ENCODE measurements at places on chromosomes 13 and 19.
A peak's percentile ranks its signal among the peaks of the same experiment; 100 is the strongest.

- no peak for DNase-seq
Measured at GRCh38 chr19:19315444-19315843, 4.9 kb downstream of the SUGP1 start.

DNA sequence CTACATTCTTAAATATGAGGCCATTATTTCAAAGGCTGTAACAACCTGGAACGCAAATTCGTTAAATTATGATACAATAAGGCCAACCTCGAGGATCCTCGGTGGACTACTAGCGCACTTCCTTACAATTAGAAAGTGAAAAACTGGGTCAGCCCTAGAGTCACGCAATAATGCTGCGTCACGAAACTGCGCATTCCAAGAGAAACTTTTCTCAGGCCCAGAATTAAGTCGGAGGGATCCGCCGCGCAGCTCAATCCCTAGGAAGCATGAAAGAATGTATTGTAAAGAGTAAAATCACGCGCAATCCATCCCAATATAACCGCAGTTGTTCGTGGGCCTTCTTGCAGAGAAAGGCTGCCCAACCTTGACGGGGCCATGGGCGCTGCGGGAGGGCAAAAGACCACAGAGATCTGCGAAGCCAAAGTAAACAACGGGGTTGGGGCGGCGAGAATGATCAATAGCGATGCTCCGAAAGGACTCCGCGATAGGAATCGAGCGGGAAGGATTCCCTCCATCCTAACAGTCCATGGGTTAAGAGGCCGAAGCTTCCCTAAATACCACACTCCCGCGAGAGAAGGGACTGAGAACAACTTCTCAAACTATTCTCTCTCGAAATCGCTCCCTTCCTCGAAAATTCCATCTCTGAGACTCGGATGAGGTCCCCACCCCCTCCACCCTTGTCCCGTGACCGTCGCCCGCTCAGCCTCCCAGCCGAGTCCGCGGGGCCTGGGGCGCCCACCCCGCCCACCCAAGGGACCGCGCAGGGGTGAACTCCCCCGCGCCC, 564 bp downstream of the SPART start:
- DNase-seq, result peak; percentile 88

DNA sequence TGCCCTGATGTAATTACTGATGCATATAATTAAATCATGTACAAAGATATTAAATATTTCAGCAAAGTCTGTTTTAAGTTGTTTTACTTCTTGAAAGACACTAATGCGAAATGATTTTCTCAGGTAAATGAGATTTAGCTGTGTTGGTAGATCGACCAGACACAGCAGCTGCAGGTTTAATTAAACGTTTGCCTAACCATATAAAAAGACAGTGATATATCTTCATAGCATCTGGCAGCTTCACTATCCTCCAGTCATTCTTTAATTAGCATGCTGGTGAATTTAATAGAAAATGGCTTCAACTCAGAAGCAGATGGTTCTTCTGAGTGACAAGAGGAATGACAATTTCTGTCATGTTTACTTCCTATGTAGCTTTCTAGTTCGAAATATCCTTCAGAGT, 69.3 kb downstream of the NHLRC3 start:
- DNase-seq, result no peak

DNA sequence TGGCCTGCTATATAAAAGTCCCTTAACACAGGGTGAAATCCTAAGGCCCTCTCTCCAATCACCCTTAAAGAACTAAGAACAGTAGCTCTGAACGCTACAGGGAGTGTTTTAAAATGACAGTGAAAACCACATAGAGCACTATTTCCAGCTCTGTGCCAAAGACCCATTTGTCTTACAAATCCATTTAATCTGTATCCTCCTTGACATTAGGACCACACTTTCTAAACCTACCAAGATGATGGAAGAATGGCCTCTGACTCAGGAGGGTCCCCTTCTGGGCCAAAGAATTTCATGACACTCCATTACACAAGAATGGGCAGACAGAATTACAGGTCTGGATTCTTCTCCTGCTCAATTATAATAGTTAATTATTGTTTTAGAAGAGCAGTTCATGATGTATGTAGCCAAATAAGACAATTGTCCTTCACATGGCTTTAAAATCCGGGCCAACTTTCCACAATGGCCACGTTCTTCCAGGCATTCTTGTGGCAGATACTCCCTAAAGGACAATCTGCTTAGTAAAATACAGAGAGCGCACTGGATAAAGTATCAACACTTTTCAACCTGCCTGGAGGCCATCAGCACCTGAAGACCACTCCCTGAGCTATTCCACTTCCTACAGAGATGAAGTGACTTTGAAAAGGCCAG, 61.0 kb downstream of the STK24 start:
- no peak for DNase-seq

- DNase-seq, result peak; percentile 53
Measured at GRCh38 chr13:95301183-95301967, at the start of gene ABCC4. ABCC4 (minus strand) TSS chr13:95301451; CDS start chr13:95301314, 137 bp downstream.

- no peak for DNase-seq
Measured at GRCh38 chr19:36058481-36059179, 3.9 kb downstream of the WDR62 start.

DNA sequence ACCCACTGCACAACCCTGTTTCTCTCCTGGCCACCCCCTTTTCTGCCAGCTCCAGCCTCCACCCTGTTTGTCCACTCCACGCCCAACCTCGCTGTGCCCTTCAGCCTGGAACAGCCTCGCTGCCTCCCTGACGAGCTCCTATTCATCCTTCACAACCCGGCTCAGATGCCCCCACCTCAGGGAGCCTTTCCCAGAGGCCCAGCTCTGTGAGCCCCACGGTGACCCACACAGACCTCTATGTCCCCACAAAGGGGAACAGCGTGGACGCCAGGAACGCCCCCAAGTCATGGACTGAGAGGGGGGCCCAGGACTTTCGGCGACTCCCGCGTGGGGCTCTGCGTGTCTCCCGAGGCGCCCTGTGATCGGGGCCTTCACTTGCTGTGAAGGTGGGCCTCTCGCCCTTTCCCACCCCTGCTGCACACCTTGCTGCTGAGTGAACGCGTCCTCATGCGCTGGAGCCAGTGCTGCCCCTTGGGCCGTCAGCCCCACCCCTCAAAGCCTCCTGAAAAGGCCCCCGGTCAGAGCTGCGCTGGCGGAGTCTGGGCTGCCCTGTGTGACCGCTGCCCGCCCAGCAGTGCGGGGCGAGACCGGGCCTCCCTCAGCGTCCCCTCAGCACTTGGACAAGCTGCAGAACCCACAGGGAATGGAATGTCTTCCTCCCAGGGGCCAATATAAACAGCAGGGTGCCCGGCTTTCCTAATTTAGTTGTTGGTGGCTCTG, 40.0 kb downstream of the ADPRHL1 start:
- DNase-seq, result no peak

GRCh38 chr13:23574421-23575145, 4.4 kb downstream of the TNFRSF19 start:
- DNase-seq, result no peak

GRCh38 chr13:48686636-48687210, 33.0 kb downstream of the CYSLTR2 start:
- DNase-seq, result no peak

DNA sequence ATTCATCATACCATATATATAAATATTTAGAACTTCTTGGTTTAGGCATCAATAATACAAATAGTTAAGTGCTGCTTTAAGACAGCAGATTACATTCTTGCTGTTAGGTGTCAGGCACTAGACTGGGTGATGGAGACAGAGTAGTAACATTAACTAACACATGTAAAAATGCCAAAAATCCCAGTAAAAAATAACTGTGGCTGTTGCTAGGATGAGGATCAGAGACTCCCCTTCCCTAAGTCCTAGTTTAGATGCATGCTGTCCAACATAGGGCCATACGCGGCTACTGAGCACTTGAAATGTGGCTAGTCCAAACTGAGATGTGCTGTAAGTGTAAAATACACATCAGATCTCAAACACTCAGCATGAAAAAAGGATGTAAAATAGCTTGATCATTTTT, 94.7 kb downstream of the CDADC1 start:
- no peak for DNase-seq

DNA sequence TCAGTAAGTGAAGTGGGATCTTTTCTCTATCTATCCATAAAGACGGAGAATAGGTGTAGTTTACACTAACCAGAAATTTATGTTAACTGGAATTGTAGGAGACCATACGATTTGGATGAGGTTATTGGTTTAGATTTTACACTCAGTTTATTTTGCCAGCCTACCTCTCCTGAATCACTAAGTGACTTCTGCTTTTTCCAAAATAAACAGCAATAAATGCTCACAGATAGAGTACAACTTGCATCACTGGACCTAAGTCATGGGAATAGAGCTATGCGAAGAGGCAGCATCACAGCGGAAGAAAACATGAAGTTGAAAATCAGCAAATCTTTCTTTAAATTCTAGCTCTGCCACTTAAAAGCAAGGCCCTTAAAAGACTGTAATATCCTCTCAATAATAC, 781.0 kb downstream of the LIG4 start:
- no peak for DNase-seq

DNA sequence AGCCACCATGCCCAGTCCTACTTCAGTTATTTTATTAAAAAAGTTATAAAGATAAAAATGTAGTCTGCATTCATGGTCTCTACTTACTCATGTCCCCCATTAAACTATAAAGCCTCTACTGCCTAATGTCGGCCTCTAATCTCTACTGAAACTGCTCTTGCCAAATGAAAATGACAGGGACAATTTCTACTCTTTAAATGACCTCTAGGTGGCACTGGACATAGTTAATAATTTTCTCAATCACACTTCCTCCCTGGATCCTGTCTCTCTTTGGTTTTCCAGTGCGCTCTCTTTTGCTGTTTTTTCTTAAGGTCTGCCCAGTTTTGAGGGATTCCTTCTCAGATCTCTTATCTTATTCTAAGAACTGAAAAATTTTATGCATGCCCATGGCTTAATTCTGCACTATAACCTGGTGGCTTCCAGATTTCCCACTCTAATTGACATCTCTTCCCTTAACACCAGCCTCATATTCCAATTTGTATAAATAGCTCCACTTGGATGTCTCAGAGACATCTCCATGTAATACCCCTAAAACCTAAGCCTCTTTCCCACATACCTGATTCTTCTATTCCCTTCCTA, 54.3 kb downstream of the MTMR6 start:
- DNase-seq, result no peak

GRCh38 chr13:63167699-63168337, 1752.2 kb upstream of the PCDH20 start:
- DNase-seq, result no peak

DNA sequence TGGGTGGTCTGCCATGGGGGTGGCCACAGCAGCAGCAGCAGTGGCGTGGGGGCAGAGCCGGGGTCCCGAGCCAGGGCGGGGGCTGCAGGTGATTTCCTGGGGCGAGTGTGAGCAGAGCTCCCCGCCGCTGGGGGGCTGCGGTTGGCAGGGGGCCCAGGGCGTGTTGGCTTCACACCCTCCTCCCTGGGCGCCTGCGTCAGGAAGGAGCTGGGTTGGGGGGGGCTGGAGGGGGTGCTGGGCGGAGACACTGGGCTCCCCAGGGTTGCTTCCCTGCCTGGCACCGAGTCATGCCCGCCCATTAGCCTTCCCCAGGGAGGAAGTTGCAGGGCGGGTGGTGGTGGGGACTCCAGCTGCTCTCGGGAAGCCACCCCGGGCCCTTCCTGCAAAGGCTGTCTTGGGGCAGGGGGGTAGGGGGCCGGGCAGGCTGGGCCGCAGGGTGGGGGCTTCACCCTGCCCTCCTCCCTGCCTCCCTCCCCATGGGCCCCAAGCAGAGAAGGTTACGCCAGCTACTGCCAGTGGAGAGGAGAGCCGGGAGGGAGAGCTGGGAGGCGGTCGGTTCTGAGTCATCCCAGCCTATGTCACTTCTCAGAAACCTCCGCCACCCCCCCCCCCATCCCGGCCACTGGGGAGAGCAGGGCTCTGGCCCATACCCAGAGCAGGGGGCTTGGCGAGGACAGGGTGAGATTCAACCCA, 4.6 kb downstream of the MIDN start:
- peak; percentile 68 for DNase-seq

GRCh38 chr13:32838945-32839344, 177.3 kb upstream of the KL start:
- peak; percentile 59 for DNase-seq

GRCh38 chr19:54696117-54696548, 28.1 kb upstream of the KIR3DL3 start:
- DNase-seq, result no peak

- no peak for DNase-seq
Measured at GRCh38 chr13:113584870-113585671, 518 bp downstream of the TFDP1 start.

- DNase-seq, result no peak
Measured at GRCh38 chr19:3660493-3661219, 34.1 kb upstream of the CACTIN start.

DNA sequence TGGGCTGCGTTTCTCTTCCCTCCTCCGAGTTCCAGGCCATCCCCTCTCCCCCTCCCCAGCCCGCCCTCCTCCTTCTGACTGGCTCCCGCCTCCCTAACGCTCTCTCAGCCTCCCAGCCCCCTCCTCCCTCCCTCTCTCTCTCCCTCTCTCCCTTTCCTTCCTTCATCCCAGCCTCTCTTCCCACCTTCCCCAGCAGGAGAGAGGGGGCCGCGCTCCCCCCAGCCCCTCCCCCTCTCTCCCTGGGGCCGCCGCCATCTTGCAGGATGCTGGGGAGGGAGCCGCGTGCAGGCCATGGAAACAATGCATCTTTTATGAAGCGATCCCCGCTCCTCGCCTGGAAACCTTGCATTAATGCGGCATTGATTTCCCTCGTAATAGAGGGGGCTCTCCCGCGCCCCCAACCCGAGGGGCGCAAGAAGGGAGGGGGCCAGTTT, 42.6 kb upstream of the ADGRL1 start:
- DNase-seq, result peak; percentile 88

DNA sequence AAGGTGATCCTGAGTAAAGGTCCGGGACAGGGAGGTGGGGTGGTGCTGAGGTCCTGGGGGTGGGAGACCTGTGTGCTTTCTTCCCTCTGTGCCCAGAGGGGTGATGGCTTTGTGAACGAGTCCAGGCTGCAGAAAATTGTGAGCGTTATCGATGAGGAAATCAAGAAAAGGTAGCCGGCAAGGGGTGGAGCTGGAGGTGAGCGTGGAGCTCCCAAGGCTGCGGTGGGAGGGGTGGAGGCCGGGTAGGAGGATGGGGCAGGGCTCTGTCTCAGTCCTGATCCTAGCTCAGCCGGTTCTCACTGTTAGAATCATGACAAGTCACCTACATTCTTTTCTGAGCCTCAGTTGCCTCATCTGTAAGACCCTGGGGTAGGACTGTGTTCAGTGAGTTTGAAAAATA, 4.0 kb downstream of the SELENOV start:
- no peak for DNase-seq

GRCh38 chr13:97879646-97880310, 73.7 kb upstream of the IPO5 start:
- peak; percentile 35 for DNase-seq

DNA sequence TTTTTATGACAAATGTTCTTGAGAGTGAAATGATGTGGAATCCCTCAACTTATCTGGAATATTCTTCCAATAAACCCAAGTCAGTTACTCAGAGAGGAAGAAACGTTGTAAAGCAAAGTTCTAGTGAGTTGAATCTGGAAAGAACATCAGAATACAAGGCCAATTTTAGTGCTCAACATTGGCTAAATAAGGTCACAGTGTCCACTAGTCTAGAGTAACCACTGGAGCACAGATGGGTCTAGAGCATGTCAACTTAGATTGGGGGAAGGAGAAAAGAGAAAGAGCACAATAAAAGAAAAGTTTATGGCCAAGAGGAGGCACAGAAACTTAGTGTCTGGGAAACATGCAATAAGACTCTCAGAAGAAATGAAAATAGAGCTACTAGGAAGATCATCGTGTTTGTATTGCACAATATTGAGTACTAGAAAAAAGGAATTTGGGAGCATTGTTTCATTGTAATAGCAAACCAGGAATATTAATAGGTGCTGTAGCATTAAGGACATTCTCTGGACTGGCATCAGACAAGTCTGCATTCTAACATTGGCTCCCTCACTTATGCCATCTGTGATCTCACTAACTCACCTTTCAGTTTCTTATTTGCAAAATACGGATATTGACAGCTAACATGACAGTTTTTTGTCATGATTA, 1318.5 kb downstream of the PCDH9 start:
- DNase-seq, result no peak

All from hindlimb muscle (tissue), 1 donor.